Heart left ventricle (tissue), 16 donors: ENCODE measurements at places on chromosomes 6 and 20. TPM values are rescaled to one million over a fixed set of nuclear protein-coding genes. Genes with fewer than 3 reads are reported as not detected.
A peak's percentile ranks its signal among the peaks of the same experiment; 100 is the strongest.

TAF11 gene
- polyA plus RNA-seq = 22.7 TPM

DNA sequence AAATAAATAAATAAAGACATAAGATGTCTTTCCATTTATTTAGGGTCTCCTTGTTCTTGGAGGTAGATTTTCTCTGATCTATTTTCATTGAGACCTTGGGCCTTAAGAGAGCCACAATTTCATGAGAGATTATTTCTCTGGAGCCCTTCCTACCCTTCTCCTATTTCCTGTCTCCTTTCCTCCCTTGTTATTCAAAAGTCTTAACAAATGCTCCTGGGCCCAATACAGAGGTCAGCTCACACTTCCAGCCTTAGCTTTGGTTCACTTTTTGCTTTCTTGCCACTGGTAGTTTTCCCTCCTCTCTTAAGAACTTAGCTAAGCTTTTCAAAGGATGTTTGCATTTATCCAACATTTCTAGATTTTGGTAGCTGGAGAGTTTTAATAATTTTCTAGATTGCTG lies 44.0 kb downstream of the PTPRA start:
- DNase-seq = no peak
- H3K4me3 ChIP-seq = no peak overlapping the region
- no peak overlapping the region for H3K27ac ChIP-seq
- no peaks in the 10 kb centered on the region for H3K27me3 ChIP-seq
- H3K36me3 ChIP-seq = no peaks in the 10 kb centered on the region
- no peaks in the 10 kb centered on the region for H3K4me1 ChIP-seq

NCOA5 gene
- 5.7 TPM for polyA plus RNA-seq

- H3K4me1 ChIP-seq = no peaks in the 10 kb centered on the region
- peaks cover 71% of the 10 kb centered on the region for H3K27me3 ChIP-seq
- no peak overlapping the region for H3K4me3 ChIP-seq
- H3K36me3 ChIP-seq = no peaks in the 10 kb centered on the region
- no peak overlapping the region for H3K27ac ChIP-seq
- DNase-seq = no peak
Measured at GRCh38 chr6:29826271-29826670, 1.4 kb upstream of the HLA-G start.

GRCh38 chr20:34222208-34222607 lies 19.0 kb upstream of the ASIP start:
- no peak for DNase-seq
- no peaks in the 10 kb centered on the region for H3K27me3 ChIP-seq
- H3K4me1 ChIP-seq = no peaks in the 10 kb centered on the region
- no peak overlapping the region for H3K27ac ChIP-seq
- no peaks in the 10 kb centered on the region for H3K36me3 ChIP-seq

DNA sequence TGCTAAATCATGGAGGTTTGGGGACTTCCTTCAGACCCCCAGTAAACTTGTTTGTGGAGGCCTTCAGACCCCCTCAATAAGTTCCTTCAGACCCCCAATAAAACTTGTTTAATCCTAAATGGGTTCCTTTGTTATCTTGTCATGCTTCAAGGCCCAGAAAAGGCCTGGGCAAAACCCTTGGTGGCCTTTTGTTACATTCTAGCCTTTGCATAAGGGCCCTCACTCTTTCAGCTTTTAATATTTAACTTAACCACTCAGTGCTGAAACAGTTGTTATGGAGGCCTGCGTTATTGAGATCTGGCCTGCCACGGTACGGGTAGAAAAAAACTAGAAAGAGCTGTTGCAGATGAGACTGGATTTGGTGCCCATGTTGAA lies 4.3 kb upstream of the DYNLRB1 start:
- H3K4me3 ChIP-seq = no peak overlapping the region
- no peak for DNase-seq
- peaks cover 54% of the 10 kb centered on the region for H3K36me3 ChIP-seq
- no peak overlapping the region for H3K27ac ChIP-seq

USP49 gene
- 0.87 TPM for polyA plus RNA-seq

DNA sequence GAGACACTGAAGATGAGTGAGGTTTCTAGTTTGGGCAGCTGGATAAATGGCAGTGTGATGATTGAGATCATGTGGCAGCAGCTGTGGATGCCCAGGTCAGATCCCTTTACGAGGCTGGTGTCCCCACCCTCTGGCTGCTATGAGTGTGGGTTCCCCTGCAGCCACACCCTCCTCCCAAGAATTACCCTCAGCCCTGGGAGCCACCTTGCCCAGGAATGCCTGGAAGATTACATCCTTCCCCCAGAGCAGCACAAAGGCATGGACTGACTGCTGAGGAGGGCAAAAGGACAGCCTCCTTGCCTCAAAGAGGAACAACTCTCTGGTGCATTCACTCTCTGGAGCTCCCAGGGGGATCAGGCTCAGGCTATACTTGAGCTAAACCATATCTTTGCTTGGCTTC lies 15.0 kb upstream of the PKHD1 start:
- no peaks in the 10 kb centered on the region for H3K36me3 ChIP-seq
- no peak overlapping the region for H3K4me3 ChIP-seq
- H3K27ac ChIP-seq = no peak overlapping the region
- no peaks in the 10 kb centered on the region for H3K27me3 ChIP-seq
- DNase-seq = no peak

EDN3 gene
- polyA plus RNA-seq = 0.07 TPM

GRCh38 chr6:151290877-151291721 lies 51.3 kb downstream of the AKAP12 start:
- H3K4me3 ChIP-seq = no peak overlapping the region
- DNase-seq = no peak
- H3K27me3 ChIP-seq = no peaks in the 10 kb centered on the region
- no peaks in the 10 kb centered on the region for H3K36me3 ChIP-seq
- H3K27ac ChIP-seq = no peak overlapping the region

- no peak for DNase-seq
- peak overlapping the region; percentile 32 for H3K27ac ChIP-seq
- no peaks in the 10 kb centered on the region for H3K36me3 ChIP-seq
- H3K4me1 ChIP-seq = no peaks in the 10 kb centered on the region
Measured at GRCh38 chr6:106534004-106534403, 95.3 kb downstream of the RTN4IP1 start.

DNA sequence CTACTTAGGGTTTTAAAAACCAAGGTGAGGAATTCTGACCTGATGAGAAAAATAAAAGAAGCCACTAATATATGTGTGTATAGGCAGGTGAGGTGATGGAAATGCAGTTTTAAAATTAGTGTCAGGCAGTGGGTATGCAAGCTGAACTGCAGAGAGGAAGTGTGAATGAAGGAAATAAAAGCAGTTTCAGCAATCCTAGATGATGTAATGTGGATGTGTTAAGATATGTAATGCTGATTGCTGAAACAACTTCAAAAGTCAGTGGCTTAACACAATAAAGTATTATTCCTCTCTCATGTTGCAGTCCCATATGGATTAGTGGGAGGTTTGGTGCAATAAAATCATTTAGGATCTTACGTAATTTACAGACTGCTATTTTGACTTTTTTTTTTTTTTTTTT lies 119.9 kb upstream of the ASCC3 start:
- H3K4me1 ChIP-seq = no peaks in the 10 kb centered on the region
- no peaks in the 10 kb centered on the region for H3K36me3 ChIP-seq
- no peak for DNase-seq

- no peak overlapping the region for H3K4me3 ChIP-seq
- H3K27me3 ChIP-seq = no peaks in the 10 kb centered on the region
- no peaks in the 10 kb centered on the region for H3K36me3 ChIP-seq
Measured at GRCh38 chr6:122161136-122161535, 238.3 kb upstream of the HSF2 start.

GNRH2 gene
- not detected for polyA plus RNA-seq
